Uterus (tissue), 4 donors: ENCODE measurements at places on chromosomes 3 and 15.

DNA sequence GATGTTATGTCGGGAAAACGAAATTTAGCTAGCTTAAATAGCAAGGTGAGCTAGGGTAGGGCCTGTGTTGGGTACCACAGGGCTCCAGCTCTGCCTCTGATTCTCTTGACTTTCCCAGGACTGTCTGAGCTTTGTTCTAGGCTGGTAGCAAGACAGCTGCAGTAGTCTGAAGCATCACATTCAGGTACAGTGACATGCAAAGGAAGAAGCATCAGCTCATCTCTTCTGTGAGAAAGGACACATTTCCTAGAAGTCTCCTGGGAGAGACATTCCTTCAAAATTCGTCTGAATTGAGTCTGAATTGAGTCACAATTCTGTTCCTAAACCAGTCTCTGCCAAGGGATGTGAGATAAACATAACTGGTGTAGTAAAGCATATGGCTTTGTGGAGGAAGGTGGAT lies 8.5 kb upstream of the UBXN7 start:
- no peak for DNase-seq

DNA sequence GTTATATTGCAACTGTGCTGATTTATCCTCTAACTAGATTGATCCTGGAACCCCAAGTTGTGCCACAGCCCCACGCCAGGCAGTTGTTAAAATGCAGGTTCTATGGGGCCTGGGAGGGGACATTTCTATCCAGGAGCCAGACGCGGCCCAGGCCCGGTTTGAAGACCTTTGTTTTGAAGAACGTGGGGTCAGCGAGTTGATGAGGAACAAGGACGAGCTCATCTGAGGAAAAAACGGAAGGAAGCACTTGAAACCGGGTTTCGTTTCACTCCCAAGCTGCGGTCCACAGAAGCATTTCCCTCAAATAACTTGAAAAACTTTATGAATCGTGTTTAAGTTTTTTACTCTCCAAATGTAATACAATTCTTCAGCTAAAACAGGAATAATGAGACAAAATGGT lies 76.4 kb downstream of the CHSY1 start:
- no peak for DNase-seq

GRCh38 chr3:115498421-115498820 lies 124.9 kb upstream of the GAP43 start:
- DNase-seq: no peak

DNA sequence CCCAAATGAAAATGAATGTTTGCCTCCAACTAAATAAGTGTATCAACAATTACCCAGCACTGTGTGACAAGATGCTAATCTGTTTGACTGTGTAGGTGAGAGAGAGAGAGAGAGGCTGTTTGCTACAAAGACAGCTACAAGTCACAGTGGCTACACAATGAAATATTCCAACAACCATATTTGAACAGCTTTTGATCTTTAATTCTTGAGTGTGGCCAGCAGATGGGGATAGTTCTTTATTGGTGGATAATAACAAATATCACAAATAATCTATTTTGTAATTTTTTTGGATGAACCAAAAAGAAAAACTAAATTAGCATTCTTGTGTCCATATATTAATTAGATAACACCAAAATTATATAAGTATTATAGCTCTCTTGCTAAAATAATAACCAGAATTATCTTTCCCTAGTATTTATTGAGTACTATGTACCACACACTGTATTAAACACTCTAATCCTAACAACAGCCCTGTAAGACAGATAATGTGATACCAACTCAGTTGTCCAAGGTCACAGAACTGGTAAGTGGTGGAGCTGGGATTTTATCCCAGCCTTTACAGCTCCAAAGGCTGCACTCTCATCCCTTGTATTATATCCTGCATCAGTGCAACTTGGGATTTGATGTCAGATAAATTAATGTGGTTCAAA lies 61.9 kb upstream of the C3orf80 start:
- DNase-seq: no peak

DNA sequence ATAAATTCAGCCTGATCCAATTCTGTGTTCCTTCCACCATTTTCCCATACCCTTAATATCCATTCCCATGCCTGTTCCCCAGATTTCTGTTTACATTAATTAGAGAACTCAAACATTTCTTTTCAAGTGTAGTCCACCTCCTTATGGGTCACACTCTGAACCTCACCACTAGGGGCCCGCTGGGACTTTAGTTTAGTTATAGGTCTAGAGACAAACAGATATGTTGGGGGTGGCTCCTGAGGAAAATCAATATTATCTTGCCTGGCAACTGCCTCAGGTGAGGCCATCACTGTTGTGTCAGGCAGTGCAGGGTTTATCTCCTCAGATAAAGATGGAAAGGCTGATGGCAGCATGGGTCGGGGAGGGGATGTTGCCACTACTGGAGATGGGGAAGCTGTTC lies 72.8 kb downstream of the CLDN1 start:
- no peak for DNase-seq

GRCh38 chr3:131036986-131037385 lies 10.3 kb downstream of the NEK11 start:
- DNase-seq: no peak

DNA sequence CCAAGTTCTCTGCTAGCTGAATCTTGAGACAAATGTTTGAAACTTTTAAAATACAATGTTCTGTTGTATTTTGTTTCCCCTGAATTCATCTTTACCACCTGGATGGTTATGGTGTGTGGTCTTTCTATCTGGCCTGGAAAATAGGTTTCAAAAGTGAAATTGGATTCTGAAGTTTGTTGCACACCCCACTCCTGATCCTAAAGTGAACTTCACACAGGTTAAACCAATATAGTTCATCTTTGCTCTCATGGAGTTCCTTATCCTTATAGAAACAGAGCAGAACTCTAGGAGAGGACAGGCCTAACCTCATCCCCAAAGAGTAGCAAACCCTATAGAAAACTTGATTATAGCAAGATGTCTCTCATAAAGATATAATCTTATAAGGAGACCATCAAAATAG lies 179.4 kb upstream of the BCL6 start:
- DNase-seq: no peak

- DNase-seq: no peak
These were observed 107.5 kb downstream of the SRGAP3 start for GRCh38 chr3:9141928-9142289.

DNA sequence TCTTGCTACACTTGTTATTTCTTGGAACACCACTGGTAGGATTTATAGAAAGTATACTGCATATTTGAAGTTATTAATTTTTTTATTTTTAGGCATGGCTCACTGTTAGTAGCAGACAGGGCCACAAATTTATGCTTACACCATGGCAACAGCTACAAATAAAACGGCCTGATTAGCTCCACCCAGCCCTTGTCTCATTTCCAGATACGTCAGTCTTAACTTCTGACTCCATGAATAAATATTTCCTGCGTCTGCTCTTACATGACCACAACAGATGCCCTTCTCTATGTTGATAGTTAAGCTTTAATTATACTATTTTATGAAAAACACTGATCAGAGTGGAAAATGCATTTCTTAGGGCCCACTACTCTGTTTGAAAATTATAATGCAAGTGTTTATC lies 62.3 kb upstream of the CPOX start:
- DNase-seq: no peak

DNA sequence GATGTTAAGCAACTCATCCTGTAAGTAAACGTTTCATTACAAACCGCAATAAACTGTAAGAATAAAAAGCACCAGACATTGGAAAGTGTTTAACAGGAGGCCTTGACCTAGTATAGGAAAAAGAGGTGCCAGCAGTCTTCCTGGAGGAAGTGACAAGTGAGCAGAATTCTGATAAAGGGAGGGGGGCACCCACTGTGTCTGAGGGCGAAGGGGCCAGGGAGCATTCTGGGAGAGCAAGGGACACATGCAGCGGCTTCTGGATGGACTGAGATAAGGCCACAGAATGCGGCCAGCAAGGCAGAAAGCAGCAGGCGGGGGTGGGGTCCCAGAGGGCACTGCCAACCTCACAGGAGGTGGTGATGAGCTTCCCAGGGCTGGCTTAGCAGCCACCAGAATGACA lies 80.2 kb downstream of the MTHFS start:
- DNase-seq: no peak

DNA sequence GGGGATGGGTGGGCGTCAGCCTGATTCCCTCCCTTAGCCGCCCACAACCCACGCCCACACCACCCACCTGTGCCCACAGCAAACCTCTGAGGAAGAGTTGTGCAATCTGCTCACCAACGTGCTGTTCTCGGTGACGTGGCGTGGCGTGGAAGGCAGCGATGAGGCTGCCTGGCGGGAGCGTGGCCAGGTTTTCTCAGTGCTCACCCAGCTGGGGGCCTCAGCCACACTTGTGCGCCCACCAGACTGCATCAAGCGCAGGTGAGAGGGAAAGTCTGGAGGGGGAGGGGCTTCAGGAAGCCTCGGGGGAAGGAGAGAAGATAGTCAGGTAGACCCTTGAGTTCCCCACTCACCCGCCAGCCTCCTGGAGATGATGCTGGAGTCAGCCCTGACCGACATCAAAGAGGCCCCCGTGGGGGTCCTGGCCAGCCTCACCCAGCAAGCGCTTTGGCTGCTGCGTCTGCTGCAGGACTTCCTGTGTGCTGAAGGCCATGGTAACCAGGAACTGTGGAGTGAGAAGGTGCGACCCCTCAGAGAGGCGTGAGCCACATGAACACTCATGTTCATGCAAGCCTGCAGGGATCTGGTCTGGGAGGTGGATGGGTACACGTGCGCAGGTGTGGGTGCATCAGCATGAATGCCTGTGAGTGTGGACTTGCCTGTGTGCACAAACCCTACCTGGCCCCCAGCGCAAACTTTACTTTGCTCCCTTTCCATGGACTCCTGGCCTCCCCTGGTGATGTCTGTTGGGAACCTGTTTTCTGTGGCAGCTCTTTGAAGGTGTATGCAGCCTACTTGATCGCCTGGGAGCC lies 21.7 kb downstream of the NBEAL2 start:
- no peak for DNase-seq

GRCh38 chr15:23415321-23415865 lies 31.6 kb downstream of the GOLGA6L2 start:
- no peak for DNase-seq

DNA sequence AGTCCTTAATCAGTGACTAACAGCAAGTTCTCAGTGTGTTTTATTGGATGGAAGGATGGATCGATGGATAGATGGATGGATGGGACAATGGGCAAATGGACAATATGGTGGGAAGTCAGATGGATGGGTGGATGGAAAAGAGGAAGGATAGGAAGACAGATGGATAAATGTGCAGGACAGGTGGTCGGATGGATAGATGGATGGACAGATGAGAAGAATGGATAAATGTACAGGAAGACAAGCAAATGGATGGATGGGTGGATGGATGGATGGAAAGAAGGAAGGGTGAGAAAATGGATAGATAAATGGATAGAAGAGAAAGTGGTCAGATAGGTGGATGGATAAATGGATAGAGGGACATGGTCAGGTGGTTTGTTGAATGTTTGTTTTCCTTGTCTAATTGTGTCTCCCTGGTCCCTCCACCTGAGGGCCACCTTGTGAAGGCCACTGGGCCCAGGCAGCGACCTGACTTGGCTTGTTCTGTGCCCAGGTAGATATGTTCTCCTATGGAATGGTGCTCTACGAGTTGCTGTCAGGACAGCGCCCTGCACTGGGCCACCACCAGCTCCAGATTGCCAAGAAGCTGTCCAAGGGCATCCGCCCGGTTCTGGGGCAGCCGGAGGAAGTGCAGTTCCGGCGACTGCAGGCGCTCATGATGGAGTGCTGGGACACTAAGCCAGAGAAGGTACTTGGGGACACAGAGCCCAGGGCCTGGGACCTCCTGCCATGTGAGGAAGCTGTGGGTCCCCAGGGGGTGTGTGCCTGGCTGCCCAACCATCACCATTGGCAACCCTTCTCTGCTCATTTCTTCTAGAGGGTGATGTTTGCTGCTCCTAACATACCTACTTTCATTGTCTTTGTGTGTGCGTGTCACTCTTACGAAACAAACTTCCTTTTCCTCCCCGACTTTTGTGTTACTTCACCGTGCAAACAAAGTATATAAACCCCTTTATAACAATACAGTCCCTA lies 137.5 kb downstream of the LRRK1 start:
- DNase-seq: no peak

- DNase-seq: no peak
These were observed 42.2 kb downstream of the CD200 start for GRCh38 chr3:112375117-112375516.

- DNase-seq: no peak
These were observed 40.9 kb downstream of the APH1B start for GRCh38 chr15:63318344-63318743.

GRCh38 chr15:70165716-70166284 lies 68.1 kb upstream of the TLE3 start:
- peak; percentile 73 for DNase-seq

DNA sequence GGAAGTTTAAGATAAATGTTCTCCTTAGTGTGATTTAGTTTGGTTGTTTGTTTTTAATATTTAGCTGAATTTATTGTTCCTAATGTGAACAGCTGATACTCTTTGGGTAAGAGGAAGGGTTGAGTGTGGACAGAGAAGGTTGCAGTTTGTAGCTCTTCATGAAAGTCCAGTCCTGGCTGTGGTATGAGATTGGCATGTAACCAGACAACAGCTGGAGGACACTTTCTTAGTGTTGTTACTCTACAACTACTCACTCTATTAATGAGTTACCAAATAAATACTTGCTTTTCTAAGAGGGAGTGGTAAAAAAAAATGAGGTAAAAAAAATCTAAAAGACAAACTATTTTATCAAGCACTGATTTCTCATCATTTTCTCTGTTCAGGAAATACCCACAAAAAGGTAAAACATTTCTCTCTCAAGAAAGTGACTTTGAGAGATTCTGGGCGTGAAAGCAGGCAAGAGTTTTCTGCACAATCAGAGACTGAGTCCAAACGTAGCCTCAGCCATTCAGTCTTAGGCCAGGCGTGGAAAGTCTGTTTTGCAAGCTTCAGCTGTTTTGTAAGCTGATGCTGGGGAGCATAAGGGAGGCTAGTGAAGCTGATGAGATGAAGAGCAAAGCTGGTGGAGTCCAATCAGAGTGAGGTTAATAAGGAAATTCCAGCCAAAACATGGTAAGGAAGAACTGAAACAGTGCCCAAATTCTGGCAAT lies 138.5 kb upstream of the ARPP21 start:
- no peak for DNase-seq

GRCh38 chr15:31269816-31270575 lies 56.6 kb upstream of the KLF13 start:
- no peak for DNase-seq

DNA sequence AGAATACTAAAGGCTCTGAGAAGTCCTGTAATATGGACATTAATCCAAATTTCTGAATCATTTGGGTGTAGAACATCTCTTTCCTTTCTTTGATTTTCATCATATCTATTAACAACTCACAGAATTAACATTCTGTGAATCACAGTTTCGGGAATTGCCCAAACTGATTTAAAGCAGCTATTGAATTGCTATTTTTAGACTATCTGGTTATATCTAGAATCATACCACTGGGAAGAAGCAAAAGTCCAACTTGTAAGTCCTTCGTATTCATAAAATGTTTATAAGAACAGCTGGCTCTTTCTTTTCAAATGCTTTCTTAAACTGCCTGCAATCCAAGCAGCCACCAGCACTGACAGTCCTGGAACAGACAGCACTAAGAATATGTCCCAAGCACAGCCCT lies 733.0 kb downstream of the NTRK3 start:
- no peak for DNase-seq

- no peak for DNase-seq
These were observed 95.8 kb downstream of the PPARG start for GRCh38 chr3:12384451-12385233.
